ENCODE measurements at places on chromosomes 4 and X.
A peak's percentile ranks its signal among the peaks of the same experiment; 100 is the strongest.

DNA sequence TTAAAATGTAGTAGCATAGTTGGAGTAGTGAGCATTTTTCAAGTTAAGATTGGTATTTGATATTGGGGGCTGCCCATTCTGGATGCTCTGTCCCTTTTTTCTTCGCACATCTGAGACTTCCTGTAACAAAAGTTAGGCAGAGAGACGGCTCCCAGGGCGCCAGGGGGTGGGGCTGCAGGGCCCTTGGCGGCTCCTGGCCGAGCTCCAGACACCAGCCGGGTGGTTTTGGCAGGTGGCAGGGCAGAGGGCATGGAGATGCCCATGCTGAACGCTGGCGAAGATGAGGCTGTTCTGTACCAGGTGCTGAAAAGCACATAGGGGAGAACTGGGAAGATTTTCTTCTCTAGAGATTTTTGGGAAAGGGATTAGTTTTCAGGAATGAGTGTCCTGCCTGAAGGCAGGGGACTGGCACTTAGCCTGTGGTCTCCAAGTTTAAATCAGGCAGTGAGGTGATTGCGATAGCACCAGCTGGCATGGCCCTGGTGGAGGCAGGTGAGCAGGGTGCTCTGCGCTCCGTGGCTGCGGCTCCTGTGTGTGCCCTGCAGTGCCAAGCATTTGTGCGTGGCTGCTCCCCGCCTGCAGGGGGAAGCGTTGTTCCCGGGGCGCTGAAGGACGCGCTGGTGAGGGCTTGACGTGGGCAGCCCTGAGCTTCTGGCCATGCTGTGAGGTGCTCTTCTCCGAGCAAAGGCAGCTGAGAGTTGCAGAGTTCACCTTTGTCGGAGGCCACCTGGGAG, 23.6 kb upstream of the HGFAC start:
- no peak for DNase-seq

- no peak for DNase-seq
Measured at GRCh38 chr4:155032521-155033229, 175.8 kb upstream of the NPY2R start.

DNA sequence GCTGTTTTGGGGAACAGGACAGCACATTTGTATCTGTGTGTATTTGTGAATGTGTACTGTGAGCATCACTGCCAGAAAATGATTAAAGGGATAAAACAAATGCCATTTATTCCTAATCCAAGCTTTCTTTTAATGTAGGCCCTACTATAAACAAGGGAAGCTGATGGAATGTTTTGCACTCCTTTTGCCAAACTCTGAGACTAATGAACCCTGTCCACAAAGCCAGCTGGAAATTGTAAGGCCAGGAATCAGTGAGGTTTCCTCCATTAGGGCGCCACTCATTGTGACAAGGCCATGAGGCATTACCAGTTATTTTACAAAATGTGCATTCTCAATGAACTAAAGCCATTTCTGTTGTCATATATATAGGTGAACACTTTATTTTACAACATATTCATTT, 163.0 kb upstream of the NAP1L5 start:
- DNase-seq: no peak

DNA sequence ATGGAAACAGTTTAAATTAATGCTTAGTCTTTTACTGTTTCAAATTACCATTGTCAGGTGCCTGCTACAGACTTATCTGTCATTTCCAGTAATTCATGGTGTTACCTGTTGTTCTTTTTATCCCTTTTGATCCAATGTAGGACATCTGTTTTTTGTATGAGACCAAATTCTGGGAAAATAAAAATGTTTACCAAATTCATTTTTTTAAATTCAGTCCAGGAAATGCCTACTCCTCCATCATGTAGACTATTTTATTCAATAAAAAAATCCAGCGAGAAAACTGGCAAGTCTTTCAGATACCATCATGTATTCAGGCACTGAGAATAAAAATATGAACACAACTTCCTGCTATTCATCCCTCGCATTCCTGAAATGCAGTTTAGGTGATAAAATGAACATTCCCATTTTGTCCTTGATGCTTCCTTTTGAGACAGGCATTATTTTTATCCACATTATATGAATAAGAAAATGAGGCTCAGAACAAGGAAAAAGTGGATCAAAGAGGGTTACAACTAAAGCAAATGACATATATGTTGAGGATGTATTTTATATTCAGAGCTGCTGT, 584.2 kb downstream of the SPRY1 start:
- DNase-seq: no peak

DNA sequence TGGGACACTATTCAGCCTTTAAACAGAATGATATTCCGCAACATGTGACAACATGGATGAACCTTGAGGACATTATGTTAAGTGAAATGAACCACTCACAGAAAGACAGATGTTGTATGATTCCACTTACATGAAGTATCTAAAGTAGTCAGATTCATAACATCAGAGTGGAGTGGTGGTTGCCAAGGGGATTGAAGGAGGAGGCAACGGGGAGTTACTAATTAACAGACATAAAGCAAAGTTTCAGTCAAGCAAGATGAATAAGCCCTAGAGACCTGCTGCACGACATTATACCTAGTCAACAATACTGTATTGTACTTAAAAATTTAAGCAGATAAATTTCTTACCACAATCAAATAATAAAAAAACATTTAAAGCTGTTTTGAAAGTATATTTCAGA, 105.0 kb upstream of the NR0B1 start:
- no peak for DNase-seq

DNA sequence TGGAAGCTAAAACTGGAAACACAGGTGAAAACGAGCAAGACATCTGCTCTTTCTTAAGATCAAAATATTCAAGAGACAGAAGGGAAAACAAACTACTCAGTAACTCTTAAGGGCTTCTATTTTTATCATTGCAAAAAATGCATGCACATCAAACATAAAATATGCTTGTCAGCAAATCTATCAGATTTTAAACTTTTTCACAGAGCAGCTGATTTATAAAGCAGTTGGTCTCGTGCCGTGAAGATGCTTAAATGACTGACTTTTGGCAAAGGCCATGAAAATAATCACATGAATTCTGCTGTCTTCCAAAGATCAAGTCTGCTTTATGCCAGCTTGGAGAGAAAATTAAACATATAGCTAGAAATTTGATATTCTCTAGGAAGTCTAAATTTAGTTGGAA, 482.1 kb upstream of the HS3ST1 start:
- no peak for DNase-seq

GRCh38 chr4:57265831-57266582, 155.8 kb upstream of the IGFBP7 start:
- DNase-seq: no peak

GRCh38 chr4:94665500-94666404, 92.0 kb upstream of the BMPR1B start:
- no peak for DNase-seq

- DNase-seq: no peak
Measured at GRCh38 chrX:48695925-48696300, 621 bp upstream of the SUV39H1 start.

DNA sequence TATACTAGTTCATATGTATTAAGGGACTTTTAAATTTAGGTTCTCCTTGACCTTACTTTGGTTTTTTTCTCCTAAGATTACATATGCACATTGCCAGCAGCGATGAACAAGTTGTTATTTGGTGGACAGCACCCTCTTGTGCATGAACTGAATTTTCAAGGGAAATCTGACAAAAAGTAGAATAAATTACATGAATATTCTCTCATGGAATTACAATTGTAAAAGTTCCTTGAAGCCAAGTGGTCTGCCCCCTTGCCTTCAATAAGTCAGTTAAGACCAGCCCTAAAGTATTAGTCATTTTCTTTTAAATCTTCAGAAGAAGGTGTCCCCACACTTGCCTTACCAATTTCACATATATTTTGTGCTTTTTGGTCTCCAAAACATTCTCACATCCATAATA, 30.7 kb upstream of the SMARCA5 start:
- DNase-seq: no peak

DNA sequence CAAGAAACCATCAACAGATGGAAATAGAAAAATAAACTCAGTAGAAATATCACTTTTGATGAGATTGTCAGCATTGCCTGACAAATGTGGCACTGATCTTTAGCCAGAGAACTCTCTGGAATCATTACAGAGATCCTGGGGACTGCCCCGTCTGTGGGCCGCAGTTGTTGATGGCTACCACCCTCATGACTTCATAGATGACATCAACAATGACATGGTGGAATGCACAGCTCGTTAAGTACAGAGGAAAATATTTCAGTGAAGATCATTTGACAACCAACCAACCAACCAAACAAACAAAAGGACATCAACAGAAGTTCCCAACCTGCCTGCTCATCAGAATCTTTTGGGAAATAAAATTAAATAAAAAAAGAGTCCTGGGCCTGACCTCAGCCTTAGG, 132.6 kb downstream of the UCHL1 start:
- DNase-seq: no peak

GRCh38 chr4:13700021-13700857, 72.7 kb upstream of the BOD1L1 start:
- no peak for DNase-seq

DNA sequence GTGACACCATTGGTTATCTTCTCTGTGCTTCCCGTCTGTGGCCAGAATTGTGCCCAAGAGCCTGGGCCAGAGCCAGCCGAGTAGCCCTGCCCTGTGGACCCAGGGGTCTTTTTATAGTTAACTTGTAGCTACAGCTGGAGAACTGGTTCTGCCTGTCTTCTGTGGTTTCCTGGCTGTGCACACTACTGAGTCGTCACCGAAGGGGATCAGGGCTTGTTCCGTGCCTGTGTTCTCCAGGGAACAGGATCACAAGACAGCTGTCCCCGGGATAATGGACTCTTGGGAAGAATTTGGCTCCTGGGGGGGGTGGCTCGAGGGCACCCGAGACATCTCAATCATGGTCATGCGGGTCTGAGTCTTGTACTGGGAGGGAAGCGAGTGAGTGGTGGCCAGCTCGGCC, 22.1 kb upstream of the OPN1LW start:
- no peak for DNase-seq

- no peak for DNase-seq
Measured at GRCh38 chr4:151446208-151446607, 37.2 kb downstream of the FHIP1A start.

DNA sequence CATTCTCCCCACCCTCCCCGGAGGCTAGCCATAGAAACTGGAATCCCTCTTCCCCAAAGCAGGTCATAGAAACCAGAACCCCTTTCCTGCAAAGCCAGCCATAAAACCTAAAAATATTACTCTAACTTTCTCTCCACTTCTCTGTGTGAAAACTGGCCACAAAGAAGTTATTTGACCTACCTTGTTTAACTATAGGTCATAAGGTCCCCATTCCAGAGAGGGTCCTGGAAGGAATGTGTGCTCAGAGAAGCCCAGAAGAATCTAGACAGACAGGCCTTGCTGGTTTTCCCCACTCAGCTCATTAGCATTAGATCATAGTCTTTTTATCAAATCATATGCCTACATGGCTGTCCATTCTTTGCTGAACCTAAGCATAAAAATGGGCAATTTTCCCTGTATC, 52.8 kb upstream of the TEX13A start:
- DNase-seq: no peak

DNA sequence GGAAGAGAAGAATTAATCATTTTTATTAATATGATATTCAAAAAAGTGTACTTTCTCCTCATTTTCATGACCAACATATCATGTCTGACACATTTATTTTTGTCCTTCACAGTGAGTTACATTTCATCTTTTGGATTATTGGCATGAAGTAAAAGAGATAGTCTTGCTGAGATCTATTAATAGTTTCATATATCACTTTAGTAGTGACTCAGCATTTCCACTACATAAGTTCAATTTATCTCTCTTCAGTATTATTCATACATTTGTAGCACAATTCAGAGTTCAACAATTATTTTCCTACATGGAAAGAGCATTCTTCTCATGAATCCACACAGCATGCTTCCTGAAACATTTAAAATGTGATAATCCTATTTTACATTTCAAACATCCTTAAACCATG, 1461.1 kb downstream of the TECRL start:
- no peak for DNase-seq

- DNase-seq: no peak
Measured at GRCh38 chr4:128633067-128633466, 176.4 kb upstream of the JADE1 start.

- DNase-seq: no peak
Measured at GRCh38 chr4:144701683-144702233, 55.8 kb downstream of the HHIP start.

GRCh38 chr4:145012841-145013240, 85.2 kb downstream of the ANAPC10 start:
- no peak for DNase-seq

GRCh38 chrX:130728208-130728607, 174.8 kb downstream of the ENOX2 start:
- DNase-seq: no peak

DNA sequence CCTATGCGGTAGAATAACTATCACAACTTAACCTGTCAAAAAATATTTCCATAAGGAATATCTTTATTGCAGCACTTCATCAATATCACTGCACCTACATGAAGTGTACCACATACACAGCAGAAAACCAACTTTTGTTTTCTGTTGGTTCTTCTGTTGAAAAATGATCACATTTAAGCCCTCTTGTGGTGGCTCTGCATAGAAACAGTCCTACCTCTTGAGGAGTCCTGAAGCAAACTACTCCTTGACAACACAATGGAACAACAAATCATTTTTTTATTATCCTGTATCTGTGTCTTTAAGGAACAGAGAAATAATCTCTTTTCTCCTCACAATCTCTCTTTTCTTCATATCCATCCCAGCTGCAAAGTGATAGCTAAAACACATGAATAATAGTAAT, 39.8 kb upstream of the ATOH1 start:
- no peak for DNase-seq

DNA sequence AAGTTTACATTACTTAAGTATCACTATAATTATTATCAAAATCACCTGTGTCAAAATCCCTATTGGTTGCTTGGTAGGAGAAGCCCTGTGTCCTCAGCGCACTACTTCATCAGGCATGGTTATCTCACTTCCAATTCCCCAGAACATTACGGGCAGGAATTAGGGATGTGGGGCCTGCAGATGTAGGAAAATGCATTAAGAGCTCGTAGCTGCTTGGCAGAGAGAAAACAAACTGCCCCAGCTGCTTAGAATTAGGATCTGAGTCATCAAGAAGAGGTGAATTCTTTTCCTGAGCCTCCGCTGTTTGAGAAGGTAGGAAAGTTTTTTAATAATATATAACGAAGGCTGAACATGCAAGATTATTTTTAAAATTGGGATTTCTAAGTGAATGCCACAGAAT, 31.1 kb upstream of the CLNK start:
- DNase-seq: no peak

GRCh38 chr4:37465845-37466244, 220.3 kb downstream of the RELL1 start:
- no peak for DNase-seq

DNA sequence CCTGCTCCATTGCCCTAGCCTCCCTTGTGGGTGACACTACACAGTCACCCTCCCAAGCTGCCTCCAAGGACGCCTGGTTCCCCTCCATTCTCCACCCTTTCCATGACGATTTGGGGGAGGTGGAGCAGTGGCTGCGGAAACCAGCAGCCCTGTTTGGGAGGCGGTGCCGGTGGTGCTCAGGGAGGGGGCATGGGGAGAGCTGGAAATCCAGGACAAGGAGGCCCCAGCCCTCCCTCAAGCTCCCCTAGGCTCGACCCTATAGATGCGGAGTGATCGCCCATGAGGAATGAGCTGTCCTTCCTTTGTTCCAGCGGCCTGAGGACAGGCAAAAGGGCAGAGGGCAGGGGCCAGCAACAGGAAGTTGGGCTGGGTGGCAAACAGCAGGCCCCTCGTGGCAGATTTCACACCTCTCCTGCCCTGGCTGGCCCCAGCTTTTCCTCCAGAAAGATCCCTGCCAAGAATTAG, 3.6 kb upstream of the RENBP start:
- no peak for DNase-seq

- DNase-seq: peak; percentile 34
Measured at GRCh38 chr4:186021461-186022167, 47.3 kb upstream of the TLR3 start.

GRCh38 chr4:133972586-133972985, 229.0 kb downstream of the PABPC4L start:
- no peak for DNase-seq
